ENCODE measurements at places on chromosomes 1 and 21.
A peak's percentile ranks its signal among the peaks of the same experiment; 100 is the strongest.

- DNase-seq = peak; percentile 78
Measured at GRCh38 chr1:116111524-116112021, 374 bp downstream of the MAB21L3 start.

DNA sequence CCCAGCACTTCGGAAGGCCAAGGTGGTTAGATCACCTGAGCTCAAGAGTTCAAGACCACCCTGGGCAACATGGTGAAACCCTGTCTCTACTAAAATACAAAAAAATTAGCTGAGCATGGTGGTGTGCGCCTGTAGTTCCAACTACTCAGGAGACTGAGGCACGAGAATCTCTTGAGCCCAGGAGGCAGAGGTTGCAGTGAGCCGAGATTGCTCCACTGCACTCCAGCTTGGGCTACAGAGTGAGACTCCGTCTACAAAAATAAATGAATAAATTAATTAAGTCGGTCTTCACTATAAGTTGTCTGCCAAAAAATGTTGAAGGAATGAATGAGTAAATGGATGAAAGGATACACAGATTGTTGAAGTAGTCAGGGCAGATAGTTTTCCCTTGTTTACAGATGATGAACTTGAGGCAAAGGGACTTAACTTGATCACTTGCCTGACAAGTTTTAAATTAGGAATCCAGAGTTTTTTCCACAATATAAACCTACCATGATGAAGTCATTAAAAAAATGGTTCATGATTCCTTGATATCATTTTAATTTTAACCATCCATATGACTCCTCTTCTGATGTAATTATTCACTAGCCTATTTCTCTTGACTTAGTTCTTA is 130.8 kb downstream of the TLR5 start:
- DNase-seq = no peak

DNA sequence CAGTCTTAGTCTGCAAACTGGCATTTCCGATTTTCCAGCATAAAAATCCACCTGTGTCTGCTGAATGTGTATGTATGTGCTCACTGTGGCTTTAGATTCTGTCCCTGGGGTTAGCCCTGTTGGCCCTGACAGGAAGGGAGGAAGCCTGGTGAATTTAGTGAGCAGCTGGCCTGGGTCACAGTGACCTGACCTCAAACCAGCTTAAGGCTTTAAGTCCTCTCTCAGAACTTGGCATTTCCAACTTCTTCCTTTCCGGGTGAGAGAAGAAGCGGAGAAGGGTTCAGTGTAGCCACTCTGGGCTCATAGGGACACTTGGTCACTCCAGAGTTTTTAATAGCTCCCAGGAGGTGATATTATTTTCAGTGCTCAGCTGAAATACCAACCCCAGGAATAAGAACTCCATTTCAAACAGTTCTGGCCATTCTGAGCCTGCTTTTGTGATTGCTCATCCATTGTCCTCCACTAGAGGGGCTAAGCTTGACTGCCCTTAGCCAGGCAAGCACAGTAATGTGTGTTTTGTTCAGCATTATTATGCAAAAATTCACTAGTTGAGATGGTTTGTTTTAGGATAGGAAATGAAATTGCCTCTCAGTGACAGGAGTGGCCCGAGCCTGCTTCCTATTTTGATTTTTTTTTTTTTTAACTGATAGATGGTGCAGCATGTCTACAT is 2.5 kb upstream of the OLFML3 start:
- no peak for DNase-seq

DNA sequence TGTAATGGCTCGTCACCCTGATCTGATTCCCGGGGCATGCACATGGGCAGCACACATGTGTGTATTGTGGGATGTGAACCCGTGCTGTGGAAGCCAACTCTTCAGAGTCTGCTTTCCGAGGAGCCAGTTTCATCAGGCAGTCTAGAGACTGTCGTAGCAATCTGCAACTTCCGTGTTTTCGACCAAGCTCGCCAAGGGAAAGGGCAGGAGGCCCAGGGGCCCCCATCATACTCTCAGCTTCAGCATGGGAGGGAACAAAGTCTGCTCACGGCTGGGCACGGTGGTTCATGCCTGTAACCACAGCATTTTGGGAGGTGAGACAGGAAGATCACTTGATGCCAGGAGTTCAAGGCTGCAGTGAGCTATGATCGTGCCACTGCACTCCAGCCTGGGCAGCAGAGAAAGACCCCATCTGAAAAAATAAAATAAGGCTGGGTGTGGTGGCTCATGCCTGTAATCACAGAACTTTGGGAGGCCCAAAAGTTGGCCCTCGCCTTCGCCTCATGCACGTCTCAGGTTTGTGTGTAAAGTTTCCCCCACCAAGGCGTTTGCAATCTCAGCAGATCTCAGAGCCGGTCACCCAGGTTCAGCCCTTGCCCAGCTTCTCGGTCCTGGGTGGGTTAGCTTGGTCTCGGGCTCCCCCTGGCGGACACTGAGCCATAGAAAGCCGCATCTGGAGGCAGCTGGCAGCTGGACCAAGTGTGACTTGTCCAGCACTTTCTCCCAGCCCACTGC is 48.5 kb upstream of the SLC25A33 start:
- peak; percentile 86 for DNase-seq

GRCh38 chr1:226666692-226667091 is 72.4 kb downstream of the ITPKB start:
- no peak for DNase-seq

GRCh38 chr1:229034342-229034741 is 236.6 kb upstream of the RAB4A start:
- DNase-seq = no peak

GRCh38 chr1:11802973-11803885 is 2.5 kb downstream of the MTHFR start:
- DNase-seq = peak; percentile 89

DNA sequence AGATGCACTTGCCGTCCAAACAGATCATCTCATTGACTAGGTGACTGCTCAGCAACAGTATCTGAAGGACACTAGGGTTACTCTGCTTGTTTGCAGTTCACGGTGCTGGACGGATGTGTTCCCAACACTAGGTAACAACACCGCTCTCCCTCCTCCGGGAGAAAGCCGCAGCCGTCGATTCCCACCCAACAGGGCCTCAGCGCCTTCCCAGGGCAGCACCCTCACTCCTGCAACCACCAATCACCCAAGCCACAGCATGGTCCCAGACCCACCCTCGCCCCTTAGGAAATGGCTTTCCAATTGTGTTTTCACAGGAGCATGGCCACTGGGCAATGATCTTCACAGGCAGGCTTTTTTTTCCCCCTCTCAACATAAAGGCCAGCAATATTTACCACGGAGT is 779 bp downstream of the TLR5 start:
- DNase-seq = no peak

DNA sequence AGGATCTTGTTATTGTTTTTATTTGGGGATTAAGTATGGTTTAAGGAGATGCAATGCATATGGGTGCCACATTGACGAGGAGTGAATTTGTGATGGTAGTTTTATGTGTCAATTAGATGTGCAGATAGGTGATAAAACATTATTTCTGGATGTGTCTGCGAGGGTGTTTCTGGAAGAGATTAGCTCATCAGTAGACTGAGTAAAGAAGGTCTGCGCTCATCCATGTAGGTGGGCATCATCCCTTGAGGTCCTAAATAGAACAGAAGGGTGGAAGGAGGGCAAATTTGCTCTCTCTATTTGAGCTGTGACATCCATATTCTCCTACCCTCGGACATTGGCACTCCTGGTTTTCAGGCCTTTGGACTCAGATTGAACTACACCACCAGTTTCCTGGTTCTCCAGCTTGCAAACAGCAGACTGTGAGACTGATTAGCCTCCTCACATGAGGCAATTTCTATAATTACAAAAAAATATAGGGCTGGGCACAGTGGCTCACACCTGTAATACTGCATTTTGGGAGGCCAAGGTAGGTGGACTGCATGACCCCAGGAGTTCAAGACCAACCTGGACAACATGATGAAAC is 118.2 kb upstream of the ZNF678 start:
- DNase-seq = no peak

DNA sequence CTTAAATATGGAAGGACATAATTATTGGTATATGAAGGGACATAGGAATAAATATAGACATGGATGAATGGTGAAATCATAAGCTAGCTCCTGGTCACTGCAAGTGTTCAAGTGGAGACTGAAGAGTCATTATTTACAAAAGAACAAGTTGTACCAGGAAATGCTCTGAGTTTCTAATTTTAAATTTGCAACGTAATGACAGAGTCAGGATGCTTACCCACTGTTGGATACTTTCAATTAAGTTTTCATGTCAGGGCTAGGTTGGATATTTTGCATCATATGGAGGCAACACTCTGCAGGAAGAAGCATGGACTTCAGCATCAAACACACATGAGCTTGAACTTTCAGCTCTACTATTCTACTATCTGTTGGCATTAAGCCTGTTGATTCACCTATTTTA is 499.6 kb upstream of the C1orf87 start:
- no peak for DNase-seq

DNA sequence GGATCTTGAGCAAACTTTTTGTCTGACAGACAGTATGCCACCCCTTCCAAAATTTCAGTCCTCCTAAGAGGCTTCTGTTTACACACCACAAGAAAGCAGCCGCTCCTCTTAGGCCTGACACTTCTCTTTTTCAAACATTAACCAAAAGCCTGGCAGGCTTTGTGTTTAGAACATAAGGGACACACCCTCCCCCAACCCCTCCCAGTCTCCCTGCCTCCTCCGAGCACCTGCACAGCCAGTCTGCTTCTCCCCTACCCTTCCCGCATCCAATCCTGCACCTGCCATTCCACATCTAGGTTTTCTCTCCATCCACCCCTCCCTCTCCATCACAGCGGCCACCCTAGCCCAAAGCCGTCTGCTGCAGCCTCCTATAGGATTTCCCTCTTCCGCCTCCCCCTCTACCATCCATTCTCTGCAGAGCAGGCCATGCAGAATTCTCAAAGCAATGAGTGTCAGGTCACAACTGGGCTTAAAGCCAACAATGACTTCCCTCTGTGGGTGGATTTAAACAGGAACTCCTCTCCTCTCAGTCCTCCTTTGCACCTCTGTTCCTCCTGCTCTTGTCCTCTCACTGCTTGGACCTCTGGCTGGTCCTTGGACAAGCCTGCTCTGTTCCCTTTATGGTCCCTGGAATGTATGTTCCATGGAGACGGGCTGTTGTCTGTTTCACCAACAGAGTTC is 478.2 kb downstream of the NPHP4 start:
- DNase-seq = no peak

DNA sequence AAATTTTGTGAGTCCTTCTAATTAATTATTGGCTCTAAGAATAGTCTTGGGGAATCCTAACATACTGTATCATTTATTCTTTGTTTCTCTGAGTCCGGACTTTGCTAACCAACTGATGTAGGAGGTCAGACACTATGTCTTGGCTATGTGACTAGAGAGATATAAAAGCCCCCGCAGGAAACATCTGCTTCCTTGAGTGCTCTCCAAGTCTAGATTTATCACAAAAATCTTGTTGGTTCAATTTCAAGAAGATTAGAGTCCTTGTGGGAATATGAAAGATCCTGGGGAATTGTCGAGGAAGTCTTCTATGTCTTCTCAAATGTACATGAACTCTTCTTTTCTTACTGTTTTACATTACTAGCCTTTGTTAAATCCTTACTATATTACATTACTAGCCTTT is 1712.5 kb downstream of the NCAM2 start:
- no peak for DNase-seq

- no peak for DNase-seq
Measured at GRCh38 chr1:119358636-119359035, 9.9 kb upstream of the HAO2 start.

DNA sequence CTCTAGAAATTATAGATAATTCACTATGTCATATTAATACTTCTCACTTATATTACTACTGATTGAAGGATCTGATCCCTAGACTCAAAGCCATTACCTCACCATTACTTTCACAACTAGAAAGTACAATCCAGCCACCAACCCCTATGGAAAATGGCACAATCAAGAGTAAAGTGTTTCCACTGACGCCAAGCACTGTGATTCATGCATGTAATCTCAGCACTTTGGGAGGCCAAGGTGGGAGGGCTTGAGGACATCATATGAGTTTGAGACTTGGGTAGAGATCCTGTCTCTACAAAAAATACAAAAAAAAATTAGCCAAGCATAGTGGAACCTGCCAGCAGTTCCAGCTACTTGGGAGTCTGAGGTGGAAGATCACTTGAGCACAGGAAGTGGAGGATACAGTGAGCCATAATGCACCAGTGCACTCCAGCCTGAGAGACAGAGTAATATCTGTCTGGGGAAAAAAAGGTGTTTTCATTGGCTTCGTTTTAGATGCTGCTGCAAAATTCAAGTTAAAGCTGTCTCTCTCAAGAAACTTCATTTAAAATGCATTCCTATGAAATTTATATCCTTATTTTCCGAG is 126.5 kb downstream of the AKT3 start:
- no peak for DNase-seq

GRCh38 chr1:3029481-3029961 is 8.3 kb downstream of the ACTRT2 start:
- no peak for DNase-seq

DNA sequence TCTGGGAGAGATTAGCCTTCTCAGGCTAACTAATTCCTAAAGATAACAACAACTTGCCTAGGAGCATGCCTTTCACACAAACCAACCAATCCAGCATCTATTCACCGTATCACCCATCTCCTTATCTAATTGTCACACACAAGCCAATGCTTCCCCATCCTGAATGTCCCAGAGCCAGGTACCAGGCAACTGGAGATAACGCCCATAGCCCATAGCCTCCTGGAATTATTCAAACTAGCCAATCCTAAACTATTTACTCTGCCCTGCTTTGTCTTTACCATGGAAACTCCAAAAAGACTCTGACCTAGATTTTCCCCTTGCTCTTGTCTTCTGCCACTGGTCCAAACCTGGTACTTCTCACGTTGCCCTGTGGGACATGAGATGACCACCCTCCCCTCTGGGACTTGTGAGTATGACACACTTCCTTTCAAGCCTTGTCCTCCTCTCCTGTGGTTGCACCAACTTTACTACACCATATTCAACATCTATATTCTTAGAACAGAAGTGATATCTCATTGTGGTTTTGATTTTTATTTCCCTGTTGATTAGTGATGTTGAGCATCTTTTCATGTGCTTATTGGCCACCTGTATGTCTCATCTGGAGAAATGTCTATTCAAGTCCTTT is 8.8 kb upstream of the ATG4C start:
- no peak for DNase-seq

- no peak for DNase-seq
Measured at GRCh38 chr1:206558794-206559671, 51.7 kb downstream of the RASSF5 start.

DNA sequence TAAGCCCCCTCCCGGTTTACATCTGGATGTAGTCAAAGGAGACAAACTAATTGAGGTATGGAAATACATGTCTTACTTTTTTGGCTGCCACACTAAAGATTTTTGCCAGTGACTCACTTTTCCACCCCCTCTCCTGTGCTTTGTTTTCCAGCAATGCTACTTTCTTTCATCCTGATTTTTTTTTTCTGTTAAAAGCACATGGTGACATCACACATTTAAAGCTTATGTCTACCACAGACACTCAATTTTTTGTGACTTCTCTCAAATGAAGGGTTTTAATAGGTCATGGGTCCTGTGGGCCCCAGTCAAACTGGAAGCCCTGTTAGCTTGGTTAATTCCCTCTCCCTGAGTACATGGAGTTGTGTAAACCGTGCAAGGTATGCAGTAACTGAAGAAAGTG is 2.2 kb downstream of the PPP1R8 start:
- no peak for DNase-seq
